LoVo (cell line): ENCODE measurements at places on chromosomes 4 and X.

GRCh38 chrX:41716222-41716621, 7.8 kb upstream of the GPR82 start:
- no peak for DNase-seq

GRCh38 chrX:18596096-18596495, 75.8 kb downstream of the RS1 start:
- DNase-seq: no peak

DNA sequence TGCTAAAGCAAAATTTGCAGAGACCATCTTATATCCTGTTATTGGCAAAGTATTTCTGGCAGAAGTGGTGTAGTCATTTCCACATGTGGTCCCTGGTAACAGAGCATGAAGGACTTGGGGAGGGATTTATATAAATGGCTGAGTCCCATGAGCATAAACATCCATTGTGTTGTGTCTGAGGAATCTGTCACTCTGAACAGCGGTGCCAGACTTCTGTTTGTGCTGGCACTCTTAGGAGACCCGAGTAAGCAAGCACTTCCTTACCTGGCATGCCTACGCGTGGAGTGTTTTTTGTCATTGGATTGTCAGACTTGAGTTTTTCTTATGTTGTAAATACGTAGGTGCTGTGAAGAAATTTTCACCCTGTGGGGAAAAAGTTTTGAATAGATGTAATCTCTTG, 285.9 kb downstream of the ARHGAP10 start:
- no peak for DNase-seq

- no peak for DNase-seq
These were observed 60.1 kb upstream of the NAP1L5 start for GRCh38 chr4:88757776-88758175.

- DNase-seq: no peak
These were observed 2178.2 kb downstream of the ARAP2 start for GRCh38 chr4:34066126-34066525.

GRCh38 chrX:154125391-154126040, 18.5 kb upstream of the OPN1LW start:
- no peak for DNase-seq

GRCh38 chrX:54157561-54157960, 25.5 kb downstream of the FAM120C start:
- no peak for DNase-seq

DNA sequence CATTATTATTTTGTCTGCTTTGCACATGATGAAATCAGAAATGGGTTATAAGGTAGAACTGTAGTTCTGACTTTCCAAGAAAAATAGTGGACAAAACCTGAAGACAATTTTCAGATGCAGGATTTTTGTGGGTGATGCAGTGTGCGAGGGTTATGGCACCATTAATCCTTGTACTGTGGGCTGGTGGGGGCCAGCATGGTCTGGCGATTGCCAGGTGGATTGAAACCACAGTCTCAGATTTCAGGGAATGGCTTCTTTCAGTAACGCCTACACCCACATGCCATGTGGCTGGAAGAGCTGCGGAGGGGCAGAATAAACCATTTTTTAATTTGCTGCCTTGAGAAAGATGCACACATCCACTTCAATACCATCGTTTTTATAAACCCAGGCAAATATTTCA, 150.5 kb downstream of the ARSF start:
- no peak for DNase-seq

GRCh38 chr4:76740866-76741662, 156.9 kb downstream of the SOWAHB start:
- DNase-seq: no peak

DNA sequence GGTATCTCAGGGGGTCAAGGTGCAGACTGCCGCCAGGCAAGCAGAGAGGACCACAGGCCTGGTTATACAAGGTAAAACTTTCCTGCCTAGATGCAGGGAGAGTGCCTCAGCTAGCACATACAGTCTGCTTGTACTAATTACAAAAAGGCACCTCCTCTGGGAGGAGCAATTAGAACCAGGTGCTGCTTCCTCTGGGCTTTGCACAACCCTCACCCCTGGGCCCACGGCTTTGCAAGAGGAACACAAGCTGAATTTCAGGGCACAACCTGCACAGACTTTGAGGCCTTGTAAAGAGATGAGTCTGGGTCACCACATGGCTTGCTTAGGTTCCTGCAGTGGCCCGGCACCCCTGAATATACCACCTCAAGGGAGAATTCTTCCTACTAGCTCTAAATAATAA, 9.2 kb upstream of the CITED1 start:
- no peak for DNase-seq

GRCh38 chrX:134933911-134934310, 56.9 kb upstream of the SMIM10 start:
- DNase-seq: no peak

GRCh38 chrX:153571534-153571908, 27.4 kb downstream of the CCNQ start:
- no peak for DNase-seq

DNA sequence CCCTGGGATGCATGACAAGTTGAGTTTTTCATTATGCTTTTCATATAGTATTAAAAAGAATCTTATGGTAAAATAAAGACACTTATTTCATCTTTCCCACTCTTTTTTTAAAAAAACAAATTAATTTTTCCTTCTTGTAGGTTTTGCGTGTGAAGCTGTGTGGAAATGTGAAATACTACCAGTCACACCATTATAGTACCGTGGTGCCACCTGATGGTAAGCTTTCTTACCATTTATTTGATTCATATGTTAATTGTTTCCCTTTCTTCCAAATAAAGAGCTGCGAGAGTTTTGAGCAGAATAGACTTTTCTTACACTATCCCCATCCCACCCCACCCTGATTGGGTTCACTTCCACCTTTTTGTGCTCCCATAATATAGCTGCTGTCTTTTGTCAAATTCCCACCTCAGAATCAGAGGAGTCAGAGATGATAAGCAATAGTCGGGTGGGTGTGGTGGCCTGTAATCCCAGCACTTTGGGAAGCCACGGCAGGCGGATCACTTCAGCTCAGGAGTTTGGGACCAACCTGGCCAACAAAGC, 44.3 kb downstream of the CASP6 start:
- DNase-seq: no peak

- DNase-seq: no peak
These were observed 274.3 kb upstream of the PPARGC1A start for GRCh38 chr4:24164054-24164693.

DNA sequence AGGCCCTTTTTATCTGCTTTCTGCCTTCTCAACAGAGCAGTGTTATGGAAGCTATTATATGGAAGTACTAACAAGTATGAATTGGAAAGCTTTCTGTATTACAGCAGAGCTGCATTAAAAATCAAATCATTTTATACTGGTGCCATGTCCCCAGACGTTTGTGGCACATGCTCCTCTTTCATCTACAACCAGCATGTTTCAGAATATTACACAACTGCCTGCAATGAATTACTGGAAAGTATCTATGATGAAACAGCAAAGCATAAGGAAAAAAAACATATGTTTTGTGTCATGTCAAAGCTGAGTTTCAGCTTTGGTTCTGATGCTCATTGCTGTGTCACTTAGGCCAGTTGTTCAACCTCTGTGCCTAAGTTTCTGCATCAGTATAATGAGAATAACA, 576.8 kb downstream of the GBA3 start:
- no peak for DNase-seq

DNA sequence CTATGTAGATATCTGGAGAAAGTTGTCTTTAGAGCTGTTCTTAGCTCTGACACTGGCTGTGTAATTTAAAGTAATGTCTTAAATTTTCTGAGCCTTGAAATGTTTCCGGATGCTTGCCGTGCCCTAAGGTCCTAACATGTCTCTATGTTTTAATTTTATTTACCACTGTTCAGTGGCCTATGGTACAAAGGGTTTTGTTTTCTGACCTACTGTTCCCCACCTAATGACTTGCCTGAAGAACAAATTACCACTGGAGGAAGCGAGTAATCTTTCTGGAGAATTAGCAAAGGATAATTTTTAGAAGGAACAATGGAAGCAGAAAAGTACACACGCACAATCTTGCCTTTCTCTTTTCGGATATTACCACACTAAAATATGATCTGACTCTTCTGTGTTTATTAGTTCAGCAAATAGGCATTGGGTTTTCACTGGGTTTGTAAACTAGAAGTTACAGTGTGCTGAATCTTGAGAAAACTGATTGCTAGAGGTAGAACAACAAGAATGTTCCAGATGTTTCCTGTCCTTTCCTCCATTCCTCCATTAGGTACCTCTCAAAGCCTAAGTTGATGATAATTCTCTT, 435.9 kb downstream of the PACRGL start:
- no peak for DNase-seq

GRCh38 chr4:176236946-176237345, 32.1 kb downstream of the ASB5 start:
- DNase-seq: no peak

- no peak for DNase-seq
These were observed 191.0 kb downstream of the SCFD2 start for GRCh38 chr4:53174823-53175222.

- no peak for DNase-seq
These were observed 406.1 kb downstream of the GPM6A start for GRCh38 chr4:175405961-175406360.

GRCh38 chr4:121991968-121992367, 40.1 kb upstream of the TRPC3 start:
- DNase-seq: no peak

DNA sequence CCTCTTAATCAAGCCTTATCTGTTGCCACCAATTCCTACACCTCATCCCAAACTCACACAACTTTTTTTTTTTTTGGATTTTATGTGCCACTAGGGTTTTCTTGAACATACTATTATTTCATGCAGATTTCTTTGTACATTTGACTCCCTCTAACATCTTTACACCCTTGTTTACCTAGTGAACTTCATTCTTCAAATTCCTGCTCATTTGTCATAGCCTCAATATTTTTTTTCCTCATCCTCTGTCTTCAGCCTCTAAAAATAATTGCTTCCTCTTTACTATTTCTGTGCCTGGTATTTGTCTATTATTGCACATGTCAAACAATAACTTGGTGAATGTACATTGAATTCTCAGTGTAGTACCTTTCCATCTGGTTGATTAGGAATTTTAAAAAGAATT, 22.0 kb downstream of the NBDY start:
- no peak for DNase-seq

- DNase-seq: no peak
These were observed 252.6 kb upstream of the ETNPPL start for GRCh38 chr4:109015413-109015810.

GRCh38 chrX:68433155-68433980, at the start of gene OPHN1:
OPHN1 (minus strand) TSS chrX:68433495; CDS start chrX:68433020, 475 bp downstream.
- DNase-seq: peak; percentile 62

DNA sequence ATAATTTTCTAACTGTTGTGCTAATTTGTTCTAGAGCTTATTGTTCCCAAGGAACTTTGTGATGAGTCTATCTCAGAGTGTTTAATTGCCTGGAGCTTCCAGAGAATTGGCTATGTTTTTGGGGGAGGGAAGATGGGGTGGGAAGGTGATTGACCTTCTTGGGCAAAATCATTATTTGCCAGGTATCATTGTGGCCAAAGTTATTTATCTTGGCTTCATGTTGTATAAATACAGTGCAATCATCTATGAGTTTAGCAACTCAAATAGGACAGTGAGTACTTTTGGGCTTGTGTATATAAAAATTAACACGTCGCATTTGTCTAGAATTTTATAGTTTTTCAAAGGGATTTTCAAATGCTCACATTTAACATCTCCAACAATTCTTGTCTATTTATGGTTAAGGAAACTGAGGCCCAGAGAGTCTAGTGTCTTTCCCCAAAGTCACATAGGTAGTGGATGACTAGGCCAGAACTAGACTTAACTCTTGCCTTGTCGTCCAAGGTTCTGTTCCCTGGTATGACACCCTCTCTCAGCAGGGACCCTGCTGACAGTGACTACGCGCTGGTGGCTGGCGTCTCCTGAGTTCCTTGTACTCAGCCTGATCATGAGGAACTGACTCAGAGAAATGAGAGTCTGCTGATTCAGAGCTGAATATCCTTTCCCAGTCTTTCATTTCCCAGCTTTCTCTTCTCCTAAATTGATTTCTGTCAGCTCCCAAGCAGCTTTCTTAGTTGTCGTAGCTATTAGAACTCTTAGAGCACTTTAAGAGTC, 27.7 kb downstream of the FNIP2 start:
- DNase-seq: no peak

- no peak for DNase-seq
These were observed 81.0 kb downstream of the WWC2 start for GRCh38 chr4:183180096-183180495.

GRCh38 chr4:108160741-108161352, 7.9 kb downstream of the LEF1 start:
- no peak for DNase-seq

GRCh38 chrX:46165411-46165810, 379.8 kb downstream of the ZNF674 start:
- no peak for DNase-seq

DNA sequence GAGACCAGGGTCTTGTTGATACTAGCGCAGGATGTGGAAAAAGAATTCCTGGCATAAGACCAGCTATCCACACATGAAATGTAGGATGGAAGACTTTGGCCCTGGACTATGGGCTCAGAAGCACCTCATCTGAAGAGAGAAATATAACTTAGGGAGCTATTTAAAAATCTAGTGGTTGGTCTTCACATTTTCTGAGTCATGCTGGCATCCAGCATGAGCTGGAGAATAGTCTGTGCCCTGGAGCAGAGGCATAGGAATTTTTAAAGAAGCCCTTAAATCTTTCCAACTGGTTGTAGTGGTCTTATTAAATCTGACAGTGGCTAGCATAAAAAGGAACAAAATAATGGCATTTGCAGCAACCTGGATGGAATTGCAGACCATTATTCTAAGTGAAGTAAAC, 86.3 kb downstream of the SMARCA5 start:
- DNase-seq: no peak

DNA sequence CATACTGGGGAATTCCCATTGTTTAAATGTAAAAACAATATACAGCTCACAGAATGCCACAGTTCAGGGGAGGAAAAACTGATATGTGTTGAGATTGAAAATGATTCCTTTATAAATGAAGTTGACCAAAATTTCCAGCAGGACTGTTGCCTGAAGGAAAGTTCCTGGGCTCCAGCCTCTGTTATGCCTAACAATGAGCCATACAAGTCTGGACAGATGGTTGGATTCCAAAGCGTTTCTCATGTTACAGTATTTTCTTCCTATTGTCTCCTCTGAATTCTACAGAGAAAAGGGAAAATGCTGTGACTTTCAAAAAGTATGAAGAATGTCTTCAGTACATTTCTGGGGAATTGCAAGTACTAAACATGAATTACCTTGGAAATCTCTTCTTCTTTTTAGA, 73.3 kb downstream of the ALPK1 start:
- DNase-seq: no peak

- DNase-seq: no peak
These were observed 47.0 kb upstream of the GPC3 start for GRCh38 chrX:134032441-134032840.

DNA sequence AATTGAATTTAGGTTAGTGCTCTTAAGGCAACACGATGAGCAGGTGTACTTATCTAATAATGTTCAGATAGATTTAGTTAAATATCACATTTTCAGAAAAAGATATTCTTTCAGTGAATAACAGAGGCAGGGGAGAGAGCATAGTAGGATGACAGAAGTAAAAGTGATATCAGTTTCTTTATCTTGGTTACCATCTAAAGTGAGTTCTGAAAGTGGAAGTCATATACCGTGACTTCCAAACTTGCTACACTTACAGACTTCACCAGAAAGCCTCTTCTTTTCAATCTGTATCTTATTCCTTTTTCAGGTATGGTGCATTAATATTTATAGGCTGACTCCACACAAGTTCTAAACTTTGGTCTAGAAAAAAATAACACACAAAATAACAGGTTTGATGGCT, 124.9 kb downstream of the POU4F2 start:
- DNase-seq: no peak
